ENCODE measurements at places on chromosomes 2 and 18.

DNA sequence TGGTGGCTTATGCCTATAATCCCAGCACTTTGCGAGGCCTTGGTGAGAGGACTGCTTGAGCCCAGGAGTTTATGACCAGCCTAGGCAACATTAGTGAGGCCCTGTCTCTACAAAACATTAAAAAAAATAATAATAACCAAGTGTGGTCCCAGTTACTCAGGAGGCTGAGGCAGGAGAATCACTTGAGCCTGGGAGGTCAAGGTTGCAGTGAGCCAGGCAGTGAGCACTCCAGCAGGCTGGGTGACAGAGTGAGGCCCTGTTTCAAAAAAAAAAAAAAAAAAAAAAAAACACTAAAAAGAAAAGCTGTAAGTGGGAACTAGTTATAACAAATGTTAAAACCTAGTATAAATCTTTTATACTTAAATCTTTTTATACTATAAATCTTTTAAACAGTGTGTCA lies 146.2 kb upstream of the ITGA4 start:
- no peak for DNase-seq

GRCh38 chr2:224175538-224175937 lies 136.5 kb upstream of the SERPINE2 start:
- DNase-seq = no peak

GRCh38 chr18:10490401-10491165 lies 35.2 kb upstream of the NAPG start:
- DNase-seq = peak; percentile 22

- DNase-seq = no peak
Measured at GRCh38 chr2:231743376-231744116, 35.2 kb downstream of the PTMA start.

DNA sequence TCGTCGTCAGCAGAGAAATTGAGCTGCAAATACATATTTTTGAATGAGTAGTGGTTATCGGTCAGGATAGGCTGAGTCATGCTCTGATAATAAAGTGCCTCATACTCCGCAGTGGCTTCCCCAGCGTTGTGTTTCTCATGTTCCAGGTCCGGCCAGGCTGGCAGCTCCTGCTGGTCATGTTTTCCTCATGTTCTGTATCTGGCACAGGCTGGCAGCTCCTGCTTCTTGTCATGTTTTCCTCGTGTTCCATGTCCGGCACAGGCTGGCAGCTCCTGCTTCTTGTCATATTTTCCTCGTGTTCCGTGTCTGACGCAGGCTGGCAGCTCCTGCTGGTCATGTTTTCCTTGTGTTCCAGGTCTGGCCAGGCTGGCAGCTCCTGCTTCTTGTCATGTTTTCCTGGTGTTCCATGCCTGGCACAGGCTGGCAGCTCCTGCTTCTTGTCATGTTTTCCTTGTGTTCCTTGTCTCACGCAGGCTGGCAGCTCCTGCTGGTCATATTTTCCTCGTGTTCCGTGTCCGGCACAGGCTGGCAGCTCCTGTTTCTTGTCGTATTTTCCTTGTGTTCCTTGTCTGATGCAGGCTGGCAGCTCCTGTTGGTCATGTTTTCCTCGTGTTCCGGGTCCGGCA lies 148.9 kb downstream of the ATP9B start:
- no peak for DNase-seq

DNA sequence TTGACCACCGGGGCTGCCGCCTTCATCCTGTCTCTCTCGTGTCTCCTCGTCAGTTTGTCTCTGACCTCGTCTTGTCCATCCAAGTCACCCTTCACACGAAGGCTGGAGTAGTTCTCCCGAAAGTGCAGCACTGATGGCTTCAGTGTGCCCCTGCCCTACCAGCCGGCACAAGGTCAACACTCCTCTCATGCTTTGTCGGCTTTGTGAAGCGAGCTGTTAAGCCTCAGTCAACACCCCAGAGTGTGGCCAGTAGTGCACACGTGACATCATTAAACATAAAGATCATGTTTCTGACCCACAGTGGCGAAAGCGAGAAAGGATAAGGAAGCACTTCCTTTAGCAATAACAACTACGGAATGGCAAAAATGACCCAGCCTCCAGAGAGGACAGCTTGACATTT lies 23.2 kb downstream of the ACKR3 start:
- no peak for DNase-seq

DNA sequence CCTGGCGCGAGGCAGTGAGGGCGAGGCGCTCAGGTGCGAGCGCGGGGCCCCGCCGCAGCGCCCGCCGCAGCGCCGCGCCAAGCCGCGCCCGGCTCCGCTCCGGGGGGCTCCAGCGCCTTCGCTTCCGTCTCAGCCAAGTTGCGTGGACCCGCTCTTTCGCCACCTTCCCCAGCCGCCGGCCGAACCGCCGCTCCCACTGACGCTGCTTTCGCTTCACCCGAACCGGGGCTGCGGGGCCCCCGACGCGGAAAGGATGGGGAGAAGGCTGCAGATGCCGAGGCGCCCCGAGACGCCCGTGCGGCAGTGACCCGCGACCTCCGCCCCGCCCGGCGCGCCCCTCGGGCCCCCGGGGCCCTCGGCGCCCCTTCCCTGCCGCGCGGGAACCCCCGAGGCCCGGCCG lies 328 bp upstream of the INHBB start:
- no peak for DNase-seq

GRCh38 chr18:35515460-35516130 lies 17.8 kb upstream of the INO80C start:
- DNase-seq = no peak

- no peak for DNase-seq
Measured at GRCh38 chr2:8382485-8382884, 299.4 kb upstream of the ID2 start.

GRCh38 chr2:20190876-20191713 lies 33.8 kb downstream of the SDC1 start:
- DNase-seq = no peak

- peak; percentile 95 for DNase-seq
Measured at GRCh38 chr2:28870146-28870891, at the start of gene TRMT61B. TSS of gene TRMT61B (minus strand) at chr2:28870309. CDS start at chr2:28870277, 32 bp downstream.

- DNase-seq = no peak
Measured at GRCh38 chr2:23615216-23616020, 230.4 kb downstream of the KLHL29 start.

- DNase-seq = no peak
Measured at GRCh38 chr2:26901326-26902183, 53.6 kb downstream of the DPYSL5 start.

- no peak for DNase-seq
Measured at GRCh38 chr2:174636987-174637386, 39.4 kb upstream of the WIPF1 start.

GRCh38 chr2:5846881-5847280 lies 154.7 kb downstream of the SOX11 start:
- no peak for DNase-seq

GRCh38 chr2:73415906-73416305 lies 30.3 kb downstream of the ALMS1 start:
- DNase-seq = no peak

GRCh38 chr18:43777636-43778304 lies 500.5 kb upstream of the SYT4 start:
- no peak for DNase-seq

DNA sequence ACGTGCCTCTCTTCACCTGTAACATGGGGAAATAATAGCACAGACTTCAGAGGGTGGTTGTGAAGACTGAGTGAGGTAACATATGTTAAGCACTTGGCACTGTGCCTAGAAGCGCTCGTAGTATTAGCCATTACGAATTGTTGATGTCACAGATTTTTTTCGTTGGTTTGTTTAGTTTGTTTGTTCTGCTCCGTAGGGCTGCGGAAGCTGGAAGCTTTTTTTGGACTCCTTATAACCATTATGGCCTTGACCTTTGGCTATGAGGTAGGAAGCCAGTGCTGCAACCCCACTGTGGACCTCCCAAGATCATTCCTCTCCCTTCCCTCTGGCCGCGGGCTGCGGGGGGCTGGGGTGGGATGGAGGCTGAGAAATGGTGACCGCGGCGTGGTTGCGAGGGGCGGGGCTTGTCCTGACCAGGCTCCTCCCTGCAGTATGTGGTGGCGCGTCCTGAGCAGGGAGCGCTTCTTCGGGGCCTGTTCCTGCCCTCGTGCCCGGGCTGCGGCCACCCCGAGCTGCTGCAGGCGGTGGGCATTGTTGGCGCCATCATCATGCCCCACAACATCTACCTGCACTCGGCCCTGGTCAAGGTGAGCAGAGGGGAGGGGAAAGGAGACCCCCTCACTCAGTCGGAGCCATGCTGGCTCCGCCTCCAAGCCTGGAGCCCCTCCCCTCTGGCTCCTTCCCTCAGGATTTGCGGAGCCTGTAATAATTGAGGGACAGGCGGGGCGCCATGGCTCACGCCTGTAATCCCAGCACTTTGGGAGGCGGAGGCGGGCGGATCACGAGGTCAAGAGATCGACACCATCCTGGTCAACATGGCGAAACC lies 5.5 kb downstream of the SLC11A1 start:
- DNase-seq = no peak

DNA sequence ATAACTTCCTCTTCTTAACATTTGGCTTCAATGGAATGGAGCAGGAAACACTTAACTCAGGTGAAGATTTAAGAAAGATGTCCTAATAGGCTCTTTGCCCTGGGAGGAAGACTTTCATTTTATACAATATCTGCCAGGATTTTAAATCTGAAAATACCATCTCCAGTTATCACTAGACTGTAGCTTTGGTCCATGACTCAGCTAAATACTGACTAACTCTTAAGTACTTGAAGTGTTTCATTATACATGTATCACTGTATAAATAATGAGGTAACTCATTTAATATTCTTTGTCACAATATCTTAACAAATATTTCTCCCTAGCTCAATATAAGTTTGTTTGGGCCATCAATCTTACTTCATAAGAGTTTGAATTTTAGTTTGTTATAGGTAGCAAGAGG lies 34.7 kb downstream of the RBKS start:
- no peak for DNase-seq

GRCh38 chr18:10785798-10786197 lies 260.0 kb downstream of the NAPG start:
- no peak for DNase-seq

DNA sequence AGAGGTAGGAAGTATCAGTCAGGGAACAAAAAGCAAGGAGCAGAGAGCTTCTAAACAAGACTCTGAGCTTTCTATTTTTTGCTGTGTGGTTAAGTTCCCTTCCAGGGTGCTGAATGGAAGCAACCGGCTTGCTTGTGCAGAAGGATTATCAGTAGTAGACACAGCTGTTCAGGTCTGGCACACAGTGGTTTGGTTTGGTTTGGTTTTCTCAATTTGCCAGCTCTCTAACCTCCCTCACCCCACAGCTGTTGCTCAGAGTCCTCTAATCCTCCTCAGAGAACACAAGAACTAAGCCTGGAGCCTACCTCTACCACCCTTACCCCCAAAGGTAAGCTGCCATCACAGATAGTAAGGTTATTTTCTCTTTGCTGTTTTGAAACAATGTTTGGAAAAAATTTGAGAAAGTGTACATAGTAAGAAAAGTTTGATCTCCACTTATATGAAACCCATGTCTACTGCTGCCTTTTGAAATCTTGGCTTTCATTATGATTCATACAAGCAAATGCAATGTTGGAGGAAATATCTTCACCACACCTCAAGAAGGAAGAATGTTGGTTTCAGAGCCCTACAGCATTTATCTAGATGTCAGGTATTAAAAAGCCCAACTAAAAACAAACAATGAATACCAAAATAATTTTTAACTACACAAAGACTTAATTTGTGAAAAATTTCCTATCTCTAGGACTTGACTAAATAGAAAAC lies 255.3 kb downstream of the NR4A2 start:
- DNase-seq = no peak

- DNase-seq = no peak
Measured at GRCh38 chr2:88687384-88687783, 4.1 kb upstream of the RPIA start.

GRCh38 chr2:1487758-1488157 lies 74.5 kb downstream of the TPO start:
- DNase-seq = no peak

- DNase-seq = no peak
Measured at GRCh38 chr2:100520224-100520623, 42.6 kb upstream of the PDCL3 start.

DNA sequence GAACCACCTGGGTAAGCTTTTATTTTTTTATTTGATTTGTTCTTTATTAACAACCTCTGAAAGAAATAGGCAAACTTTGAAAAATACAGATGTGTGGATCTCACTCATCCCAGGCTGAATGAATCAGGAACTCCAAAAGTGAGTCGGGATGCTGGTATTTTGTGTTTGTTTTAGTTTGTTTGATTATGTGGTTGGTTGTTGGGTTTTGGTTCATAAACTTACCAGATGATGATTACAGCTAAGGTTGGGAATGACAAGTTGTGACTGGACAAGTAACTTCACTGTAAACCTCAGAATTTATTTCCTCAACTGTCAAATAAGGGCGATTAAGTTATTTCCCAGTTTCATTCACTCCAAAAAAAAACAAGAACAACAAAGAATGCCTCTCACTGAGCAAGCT lies 80.5 kb upstream of the KIF5C start:
- DNase-seq = no peak

GRCh38 chr2:42770288-42771131 lies 6.6 kb upstream of the OXER1 start:
- DNase-seq = no peak

GRCh38 chr2:67716895-67717396 lies 319.8 kb downstream of the ETAA1 start:
- no peak for DNase-seq

DNA sequence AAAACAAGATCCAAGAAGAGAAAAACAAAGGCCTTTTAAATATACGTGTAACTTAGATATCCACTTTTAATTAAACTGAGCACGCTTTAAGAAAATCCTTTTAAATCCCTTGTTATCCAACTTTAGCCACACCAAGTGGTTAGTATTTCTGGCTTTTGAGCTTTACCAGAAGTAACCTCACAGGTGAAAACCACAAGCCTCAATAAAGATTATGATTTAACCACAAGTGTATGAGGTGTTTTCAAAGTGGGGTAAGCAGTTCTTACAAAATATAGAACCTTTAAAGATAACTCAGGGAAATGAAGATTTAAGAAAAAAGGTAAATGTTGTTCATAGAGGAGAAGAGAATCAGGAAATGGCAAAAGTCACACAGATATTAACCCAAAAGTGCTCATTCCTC lies 58.4 kb upstream of the CDCA7 start:
- no peak for DNase-seq

DNA sequence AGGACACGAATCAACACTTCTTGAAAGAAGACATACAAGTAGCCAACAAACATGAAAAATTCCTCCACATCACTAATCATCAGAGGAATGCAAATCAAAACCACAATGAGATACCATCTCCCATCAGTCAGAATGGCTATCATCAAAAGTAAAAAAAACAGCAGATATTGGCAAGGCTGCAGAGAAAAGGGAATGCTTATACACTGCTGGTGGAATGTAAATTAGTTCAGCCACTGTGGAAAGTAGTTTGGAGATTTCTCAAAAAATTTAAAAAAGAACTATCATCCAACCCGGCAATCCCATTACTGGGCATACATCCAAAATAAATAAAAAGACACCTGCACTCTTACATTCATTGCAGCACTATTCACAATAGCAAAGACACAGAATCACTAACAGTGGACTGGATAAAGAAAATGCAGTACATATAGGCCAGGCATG lies 78.7 kb downstream of the GRB14 start:
- no peak for DNase-seq

- DNase-seq = no peak
Measured at GRCh38 chr2:180846756-180847472, 133.5 kb upstream of the UBE2E3 start.

GRCh38 chr2:215505044-215505786 lies 69.3 kb upstream of the FN1 start:
- DNase-seq = no peak
